ENCODE measurements at places on chromosomes 6 and 20. TPM values are rescaled to one million over a fixed set of nuclear protein-coding genes. Genes with fewer than 3 reads are reported as not detected.
A peak's percentile ranks its signal among the peaks of the same experiment; 100 is the strongest.

The SMLR1 gene
- not detected for total RNA-seq

The USP49 gene
- 5.2 TPM for total RNA-seq

The KCNS1 gene
- 1.1 TPM for total RNA-seq

The TFAP2B gene
- 16.7 TPM for total RNA-seq

The CENPB gene
- 91.1 TPM for total RNA-seq

The BTNL2 gene
- total RNA-seq, result not detected

The PXDC1 gene
- total RNA-seq, result 222 TPM

The MATN4 gene
- 0.10 TPM for total RNA-seq

The HLA-DQA1 gene
- total RNA-seq, result not detected

DNA sequence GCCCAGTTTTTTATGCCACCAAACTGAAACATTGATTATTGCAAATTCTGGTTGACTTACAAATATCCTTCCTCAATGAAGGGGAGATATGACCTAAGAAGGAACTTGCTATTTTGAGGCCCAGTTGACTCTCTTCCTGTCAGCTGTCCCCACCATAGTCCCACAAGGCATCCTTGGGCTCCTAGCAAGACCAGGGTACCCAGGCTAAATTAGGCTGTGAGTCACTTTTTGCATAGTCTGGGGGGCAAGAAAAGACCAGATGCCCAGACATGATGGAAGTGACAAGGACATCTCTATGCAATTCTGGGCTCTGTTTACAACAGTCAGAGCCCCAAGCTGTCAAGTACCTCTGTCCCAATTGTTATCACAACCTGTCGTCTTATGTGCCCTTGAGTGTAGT lies 31.8 kb upstream of the MAFB start:
- H3K36me3 ChIP-seq, result no peaks in the 10 kb centered on the region
- no peak for DNase-seq
- peaks cover 22% of the 10 kb centered on the region for H3K27me3 ChIP-seq
- H3K27ac ChIP-seq, result no peak overlapping the region
- H3K4me1 ChIP-seq, result no peaks in the 10 kb centered on the region
- no peak overlapping the region for H3K4me3 ChIP-seq

- H3K4me1 ChIP-seq, result peaks cover 18% of the 10 kb centered on the region
- no peak overlapping the region for H3K27ac ChIP-seq
- no peaks in the 10 kb centered on the region for H3K27me3 ChIP-seq
Measured at GRCh38 chr20:4814696-4815252, 93.1 kb downstream of the PRND start.

DNA sequence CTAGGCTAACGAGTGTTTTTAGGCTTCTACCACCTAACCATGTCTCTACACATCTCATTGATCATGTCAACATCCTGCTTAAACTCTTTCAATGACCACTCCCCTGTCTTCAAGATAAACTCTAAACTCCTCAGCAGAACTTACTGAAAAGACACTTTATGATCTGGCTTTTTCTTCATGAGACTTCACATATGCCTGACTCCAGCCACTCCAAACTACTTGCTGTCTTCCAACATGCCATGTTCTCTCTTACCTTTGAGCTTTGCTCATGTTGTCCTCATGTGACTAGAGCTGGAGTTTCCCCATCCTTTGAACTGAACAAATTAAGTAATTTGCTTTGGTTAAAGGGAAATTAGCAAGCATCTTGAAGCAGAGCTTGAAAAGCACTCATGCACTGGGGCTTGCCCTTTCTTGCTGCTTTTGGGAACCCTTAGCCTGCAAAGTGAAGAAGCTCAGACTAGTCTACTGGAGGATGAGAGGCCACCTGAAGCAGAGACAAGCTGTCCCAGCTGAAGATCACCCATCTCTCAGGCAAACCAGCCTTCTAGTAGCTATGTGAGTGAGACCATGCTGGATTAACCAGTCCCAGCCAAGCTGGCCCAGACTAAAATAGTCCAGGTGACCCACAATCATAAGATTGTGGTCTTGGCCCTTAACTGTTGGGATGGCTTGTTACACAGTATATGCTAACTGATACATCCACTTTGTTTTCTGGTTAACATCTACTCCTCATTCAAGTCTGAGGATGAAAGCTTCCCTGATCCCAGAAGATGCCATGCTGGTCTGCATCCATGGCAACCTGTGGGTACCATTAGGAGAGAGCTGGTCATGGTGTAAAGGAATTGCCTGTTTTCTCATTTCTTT lies 235.8 kb downstream of the GMPR start:
- no peak overlapping the region for H3K4me3 ChIP-seq
- no peak for DNase-seq
- peaks cover 4% of the 10 kb centered on the region for H3K36me3 ChIP-seq
- H3K27ac ChIP-seq, result no peak overlapping the region
- H3K4me1 ChIP-seq, result peaks cover 38% of the 10 kb centered on the region
- H3K27me3 ChIP-seq, result no peaks in the 10 kb centered on the region

DNA sequence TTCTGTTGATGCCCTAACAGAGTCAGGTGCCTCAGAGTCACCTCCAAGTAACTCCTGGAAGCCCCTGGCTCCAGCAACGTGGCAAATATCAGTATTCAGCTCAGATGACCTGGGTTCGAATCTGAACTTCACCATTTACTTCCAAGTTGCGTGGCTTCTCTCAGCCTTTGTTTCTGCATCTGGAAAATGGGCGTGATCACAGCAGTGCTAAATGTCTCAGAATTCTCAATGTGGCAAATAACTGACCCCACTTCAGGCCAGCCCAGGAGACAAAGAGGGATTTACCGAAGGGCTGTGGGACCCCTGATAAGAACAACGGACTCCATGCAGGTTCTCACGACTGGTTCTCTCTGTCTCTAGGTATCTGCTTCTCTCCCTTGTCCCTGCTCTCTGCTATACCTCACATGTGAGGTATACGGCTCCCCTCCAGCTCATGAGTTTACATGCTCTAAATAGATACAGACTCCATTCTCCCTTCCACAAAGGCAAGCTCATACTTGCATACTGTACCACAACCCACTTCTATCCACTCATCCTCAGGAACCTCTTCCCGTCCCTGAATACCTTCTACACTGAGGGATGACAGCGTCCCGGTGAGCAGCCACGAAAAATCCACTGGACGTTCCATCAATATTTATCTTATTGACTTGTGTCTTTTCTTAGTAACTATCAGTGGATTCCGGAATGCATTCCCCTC lies 84.1 kb downstream of the SNX5 start:
- H3K4me3 ChIP-seq, result no peak overlapping the region
- H3K4me1 ChIP-seq, result peaks cover 41% of the 10 kb centered on the region
- no peak for DNase-seq
- H3K27ac ChIP-seq, result no peak overlapping the region
- peaks cover 9% of the 10 kb centered on the region for H3K36me3 ChIP-seq
- no peaks in the 10 kb centered on the region for H3K27me3 ChIP-seq

DNA sequence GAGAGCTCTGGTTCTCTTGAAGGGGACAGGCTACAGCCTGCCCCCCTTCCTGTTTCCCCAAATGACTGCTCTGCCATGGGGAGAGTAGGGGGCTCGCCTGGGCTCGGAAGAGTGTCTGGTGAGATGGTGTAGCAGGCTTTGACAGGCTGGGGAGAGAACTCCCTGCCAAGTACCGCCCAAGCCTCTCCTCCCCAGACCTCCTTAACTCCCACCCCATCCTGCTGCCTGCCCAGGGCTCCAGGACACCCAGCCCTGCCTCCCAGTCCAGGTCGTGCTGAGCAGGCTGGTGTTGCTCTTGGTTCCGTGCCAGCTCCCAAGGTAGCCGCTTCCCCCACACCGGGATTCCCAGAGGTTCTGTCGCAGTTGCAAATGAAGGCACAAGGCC lies 9.8 kb downstream of the VEGFA start:
- DNase-seq, result peak; percentile 44
- no peaks in the 10 kb centered on the region for H3K27me3 ChIP-seq
- no peak overlapping the region for H3K4me3 ChIP-seq

- no peak overlapping the region for H3K4me3 ChIP-seq
- H3K36me3 ChIP-seq, result no peaks in the 10 kb centered on the region
- peaks cover 14% of the 10 kb centered on the region for H3K27me3 ChIP-seq
- peaks cover 6% of the 10 kb centered on the region for H3K4me1 ChIP-seq
- DNase-seq, result no peak
Measured at GRCh38 chr20:39829256-39829655, 859.8 kb downstream of the MAFB start.

DNA sequence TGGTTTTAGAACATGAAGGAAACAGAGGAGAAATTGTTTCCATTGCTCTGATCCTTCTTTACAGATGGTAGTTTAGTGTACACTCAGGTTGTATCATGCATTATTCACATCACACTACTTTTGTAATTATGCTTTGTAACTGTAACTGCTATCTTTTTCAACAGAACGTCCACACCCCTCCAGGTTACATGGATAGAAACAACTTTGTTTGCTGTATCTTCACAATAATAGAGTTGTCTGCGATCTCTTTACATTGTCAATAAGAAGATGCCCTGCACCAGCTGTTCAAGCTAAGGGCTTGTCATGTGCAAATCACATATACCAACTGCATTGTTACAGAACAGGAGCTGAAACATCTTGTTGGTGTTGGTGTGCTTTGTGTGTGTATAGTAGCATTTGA lies 67.9 kb upstream of the MAP7 start:
- H3K4me1 ChIP-seq, result peaks cover 10% of the 10 kb centered on the region
- no peaks in the 10 kb centered on the region for H3K27me3 ChIP-seq
- H3K27ac ChIP-seq, result no peak overlapping the region
- peaks cover 4% of the 10 kb centered on the region for H3K36me3 ChIP-seq
- DNase-seq, result no peak

- H3K4me1 ChIP-seq, result peaks cover 44% of the 10 kb centered on the region
- H3K36me3 ChIP-seq, result peaks cover 12% of the 10 kb centered on the region
- no peak overlapping the region for H3K4me3 ChIP-seq
- no peak overlapping the region for H3K27ac ChIP-seq
- DNase-seq, result no peak
Measured at GRCh38 chr6:15500078-15500740, 162.6 kb downstream of the DTNBP1 start.

- H3K27me3 ChIP-seq, result no peaks in the 10 kb centered on the region
- no peak for DNase-seq
- no peak overlapping the region for H3K4me3 ChIP-seq
- no peaks in the 10 kb centered on the region for H3K4me1 ChIP-seq
- H3K27ac ChIP-seq, result no peak overlapping the region
Measured at GRCh38 chr6:141610741-141611140, 522.0 kb upstream of the GJE1 start.

- peaks cover 27% of the 10 kb centered on the region for H3K36me3 ChIP-seq
- H3K4me3 ChIP-seq, result no peak overlapping the region
- H3K27ac ChIP-seq, result no peak overlapping the region
- DNase-seq, result no peak
- H3K27me3 ChIP-seq, result no peaks in the 10 kb centered on the region
- peaks cover 23% of the 10 kb centered on the region for H3K4me1 ChIP-seq
Measured at GRCh38 chr6:111667931-111668330, 62.3 kb upstream of the TRAF3IP2 start.

GRCh38 chr6:31354158-31354863 lies 2.7 kb downstream of the HLA-B start:
- peaks cover 56% of the 10 kb centered on the region for H3K27me3 ChIP-seq
- no peak overlapping the region for H3K27ac ChIP-seq
- no peak overlapping the region for H3K4me3 ChIP-seq

DNA sequence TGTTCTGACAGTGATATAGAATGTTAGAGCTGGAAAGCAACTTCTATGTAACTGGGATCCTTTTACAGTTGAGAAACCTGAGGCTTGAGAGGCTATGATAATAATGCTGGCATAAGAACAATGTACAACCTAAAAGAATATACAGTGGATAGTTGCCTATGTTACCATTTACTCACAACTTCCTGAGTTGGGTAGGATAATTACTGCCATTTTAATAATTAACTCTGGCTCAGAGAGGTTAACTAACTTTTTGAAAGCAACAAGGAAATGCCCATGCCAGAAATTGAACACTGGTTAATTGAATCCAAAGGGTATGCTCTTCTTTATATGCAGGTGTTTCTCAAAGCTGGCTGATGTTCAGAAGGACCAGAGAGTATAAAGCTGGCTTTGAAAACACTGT lies 530.7 kb upstream of the MAP3K7 start:
- H3K4me3 ChIP-seq, result no peak overlapping the region
- no peak for DNase-seq
- H3K4me1 ChIP-seq, result peaks cover 4% of the 10 kb centered on the region

- peaks cover 16% of the 10 kb centered on the region for H3K27me3 ChIP-seq
- H3K27ac ChIP-seq, result no peak overlapping the region
- no peaks in the 10 kb centered on the region for H3K36me3 ChIP-seq
- DNase-seq, result no peak
Measured at GRCh38 chr6:123715006-123715863, 78.5 kb upstream of the TRDN start.

GRCh38 chr6:73369157-73369556 lies 540 bp downstream of the OOEP start:
- no peak for DNase-seq
- H3K4me3 ChIP-seq, result no peak overlapping the region
- H3K4me1 ChIP-seq, result no peaks in the 10 kb centered on the region
- no peaks in the 10 kb centered on the region for H3K36me3 ChIP-seq

- no peak overlapping the region for H3K4me3 ChIP-seq
- peak overlapping the region; percentile 64 for H3K27ac ChIP-seq
- no peaks in the 10 kb centered on the region for H3K27me3 ChIP-seq
- DNase-seq, result no peak
Measured at GRCh38 chr6:10968776-10969175, 75.3 kb downstream of the ELOVL2 start.

- DNase-seq, result no peak
- H3K27me3 ChIP-seq, result peaks cover 5% of the 10 kb centered on the region
- no peaks in the 10 kb centered on the region for H3K36me3 ChIP-seq
- H3K4me1 ChIP-seq, result no peaks in the 10 kb centered on the region
- H3K4me3 ChIP-seq, result no peak overlapping the region
Measured at GRCh38 chr6:71855406-71855805, 30.9 kb upstream of the RIMS1 start.

- H3K27me3 ChIP-seq, result no peaks in the 10 kb centered on the region
- no peak overlapping the region for H3K4me3 ChIP-seq
- no peak for DNase-seq
- H3K36me3 ChIP-seq, result peaks cover 19% of the 10 kb centered on the region
- H3K4me1 ChIP-seq, result peaks cover 8% of the 10 kb centered on the region
Measured at GRCh38 chr20:35839904-35840303, 68.1 kb downstream of the PHF20 start.

DNA sequence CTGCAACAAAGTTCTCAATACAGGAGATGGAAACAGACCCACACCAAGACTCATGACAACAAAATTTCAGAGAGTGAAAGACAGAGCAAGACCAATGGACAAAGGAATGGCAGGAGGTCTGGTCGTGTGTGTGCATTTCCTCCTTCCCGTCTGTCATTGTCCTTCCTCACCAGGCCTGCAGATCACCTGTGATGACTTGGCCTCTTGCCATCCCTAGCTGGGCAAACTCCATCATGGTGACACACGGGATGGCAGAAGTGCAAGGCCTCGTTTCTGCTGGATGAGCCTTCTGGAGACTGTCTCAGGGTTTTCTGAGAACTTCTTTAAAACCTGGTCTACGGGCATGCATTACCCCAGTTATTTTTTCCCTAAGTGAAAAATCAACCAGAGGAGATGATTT lies 49.2 kb downstream of the RPP21 start:
- no peak overlapping the region for H3K4me3 ChIP-seq
- no peak overlapping the region for H3K27ac ChIP-seq
- no peak for DNase-seq
- peaks cover 5% of the 10 kb centered on the region for H3K4me1 ChIP-seq
- H3K27me3 ChIP-seq, result peaks cover 74% of the 10 kb centered on the region
- no peaks in the 10 kb centered on the region for H3K36me3 ChIP-seq

- no peaks in the 10 kb centered on the region for H3K27me3 ChIP-seq
- H3K4me3 ChIP-seq, result peak overlapping the region; percentile 99
- peak overlapping the region; percentile 99 for H3K27ac ChIP-seq
- DNase-seq, result peak; percentile 95
- peaks cover 19% of the 10 kb centered on the region for H3K4me1 ChIP-seq
- H3K36me3 ChIP-seq, result no peaks in the 10 kb centered on the region
Measured at GRCh38 chr20:35953387-35954199, 709 bp downstream of the SCAND1 start.

Measured in chondrocyte (in vitro differentiated cells).